ENCODE measurements at places on chromosomes 13 and 19.

DNA sequence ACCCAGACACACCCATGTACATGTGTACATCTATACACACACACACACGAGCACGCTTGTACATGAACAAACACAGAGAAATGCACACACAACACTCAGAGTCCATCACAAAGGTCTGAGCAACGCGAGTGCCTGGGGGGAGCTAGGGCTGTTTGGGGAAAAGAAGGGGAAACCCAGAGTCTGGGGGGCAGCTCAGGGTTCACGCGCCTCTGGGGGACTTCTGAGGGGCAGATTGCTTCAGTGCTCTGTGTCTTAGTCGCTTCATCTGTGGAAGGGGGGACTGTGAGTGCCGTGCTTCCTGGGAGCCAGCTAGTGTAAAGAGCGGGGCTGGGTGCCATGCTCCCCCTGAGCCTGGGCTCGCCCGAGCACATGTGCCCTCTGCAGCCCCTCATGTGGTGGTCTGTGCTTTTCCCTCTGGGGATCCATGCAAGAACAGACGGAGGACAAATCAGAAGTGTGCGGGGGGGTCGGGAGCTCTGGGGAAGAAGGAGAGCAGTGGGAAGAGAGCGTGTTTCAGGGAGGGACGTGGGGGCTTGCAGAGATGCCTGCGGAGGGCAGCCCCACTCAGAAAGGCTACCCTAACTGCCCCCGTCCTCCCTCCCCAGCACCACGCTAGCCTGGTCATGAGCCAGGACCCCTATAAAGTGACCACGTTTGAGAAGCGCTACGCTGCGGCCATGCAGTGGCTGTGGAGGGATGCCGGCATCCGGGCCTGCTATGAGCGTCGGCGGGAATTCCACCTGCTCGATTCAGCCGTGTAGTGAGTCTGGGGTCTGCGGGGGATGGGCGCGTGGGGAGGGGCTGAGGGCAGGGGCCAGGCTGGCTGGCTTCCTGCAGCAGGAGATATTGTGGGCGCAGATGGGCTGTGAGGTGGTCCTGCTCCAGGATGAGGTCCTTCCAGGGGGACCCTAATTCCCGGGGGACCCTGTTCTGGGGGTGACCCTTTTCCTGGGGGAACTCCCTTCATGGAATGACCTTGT lies 14.0 kb downstream of the GNA15 start:
- no peak for DNase-seq

- no peak for DNase-seq
Measured at GRCh38 chr19:18229474-18229873, 3.2 kb upstream of the PDE4C start.

- DNase-seq, result no peak
Measured at GRCh38 chr13:42329239-42329638, 57.3 kb downstream of the AKAP11 start.

DNA sequence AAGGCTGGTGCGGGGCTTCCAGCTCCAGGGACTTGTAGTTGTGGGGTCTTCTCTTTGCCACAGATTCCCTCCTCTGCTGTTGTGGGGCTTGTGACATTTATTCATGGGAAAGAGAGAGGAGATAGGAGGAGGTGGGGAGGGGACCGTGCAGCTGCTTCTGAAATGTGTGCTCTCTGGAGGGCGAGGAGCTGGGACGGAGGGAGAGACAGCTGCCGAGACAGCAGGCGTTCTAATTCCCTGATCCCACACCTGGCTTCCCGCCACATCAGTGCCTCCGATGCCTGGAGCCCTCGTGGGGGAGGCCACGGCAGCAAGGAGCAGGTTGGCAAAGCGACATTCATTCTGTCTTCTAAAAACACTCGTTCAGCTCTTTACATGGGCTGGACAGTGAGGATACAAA lies 164.4 kb downstream of the USP12 start:
- DNase-seq, result no peak

GRCh38 chr19:531009-531752 lies 379 bp upstream of the CDC34 start:
- peak; percentile 48 for DNase-seq

DNA sequence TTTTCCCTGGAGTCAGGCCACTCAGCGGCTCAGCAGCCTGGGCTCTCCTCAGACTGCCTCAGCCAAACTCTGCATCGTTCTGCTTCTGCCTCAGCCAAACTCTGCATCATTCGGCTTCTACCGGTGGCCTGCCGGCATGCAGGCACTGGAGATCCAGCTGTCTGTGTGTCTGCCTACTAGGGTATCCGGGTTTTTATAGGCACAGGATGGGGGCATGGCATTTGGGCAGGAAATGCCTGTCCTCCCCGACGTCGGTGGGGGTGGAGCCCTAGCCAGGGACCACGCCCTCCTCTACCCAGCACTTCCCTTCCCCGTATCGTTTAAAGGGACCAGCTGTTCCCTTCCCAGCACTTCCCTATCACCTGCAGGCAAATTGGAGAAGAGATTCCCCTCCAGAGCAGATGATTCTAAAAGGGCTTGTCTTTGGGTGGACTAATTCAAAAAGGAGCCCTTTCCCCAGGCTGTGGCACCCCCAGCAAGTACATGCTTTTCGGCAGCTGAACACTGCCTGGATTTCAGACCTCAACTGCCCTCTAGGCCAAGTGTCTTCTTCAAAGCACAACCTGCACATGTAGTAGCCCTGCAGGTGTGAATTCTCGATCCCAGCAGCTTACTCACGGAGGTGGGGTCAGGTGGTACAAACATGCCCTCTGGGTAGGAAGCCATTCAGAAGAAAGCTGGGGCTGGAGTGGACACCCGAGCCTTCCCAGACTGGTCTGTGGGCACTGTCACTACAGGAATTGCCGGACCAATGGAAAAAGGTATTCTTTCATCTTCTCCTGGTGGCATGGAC lies 25.4 kb upstream of the GPR12 start:
- no peak for DNase-seq

- peak; percentile 99 for DNase-seq
Measured at GRCh38 chr13:44306371-44307192, 67.0 kb upstream of the SERP2 start.

GRCh38 chr13:26864576-26864975 lies 104.0 kb upstream of the GPR12 start:
- DNase-seq, result no peak

GRCh38 chr13:35672611-35673010 lies 196.1 kb upstream of the MAB21L1 start:
- no peak for DNase-seq

- DNase-seq, result no peak
Measured at GRCh38 chr19:3720349-3720917, 12.2 kb downstream of the TJP3 start.

DNA sequence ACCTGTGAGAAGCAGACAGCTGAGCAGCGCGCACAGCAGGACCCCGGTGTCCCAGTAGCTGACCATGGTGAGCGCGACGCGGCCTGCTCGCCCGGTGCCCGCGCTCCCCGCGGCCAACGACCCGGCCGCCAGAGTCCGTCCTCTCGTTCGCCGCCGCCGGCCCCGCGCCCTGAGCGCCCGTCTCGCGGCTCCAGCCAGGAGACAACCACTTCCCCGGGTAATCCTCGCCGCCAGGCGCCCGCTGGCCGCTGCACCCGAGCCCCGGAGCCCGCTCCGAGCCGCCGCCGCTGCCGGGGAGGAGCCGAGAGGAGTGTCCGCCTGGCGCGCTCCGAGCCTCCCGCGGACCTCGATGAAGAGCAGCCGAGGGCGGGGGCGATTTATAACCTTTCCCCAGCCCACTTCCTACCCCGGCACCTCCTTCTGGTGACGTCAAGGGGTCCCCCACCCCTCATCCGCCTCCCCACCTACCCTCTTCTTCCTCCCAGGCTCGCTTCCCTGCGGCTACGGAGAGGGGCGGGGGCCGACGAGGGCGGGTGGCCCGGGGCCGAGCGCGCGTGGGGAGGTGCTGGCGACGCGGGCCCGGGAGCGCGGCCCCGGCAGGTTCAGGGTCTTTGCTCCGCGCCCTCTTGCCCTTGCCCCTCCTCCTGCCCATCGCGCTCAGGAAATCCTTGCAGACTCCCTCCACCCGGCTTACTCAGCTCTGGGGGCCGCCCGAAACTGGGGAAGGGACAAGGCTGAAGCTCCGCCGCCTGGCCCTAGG lies at the start of gene FLT1:
Gene FLT1 (minus strand): TSS at position 351 of the 760 bp plus-strand sequence. CDS start 285 bp downstream, at position 66.
- no peak for DNase-seq

- no peak for DNase-seq
Measured at GRCh38 chr13:51045451-51045850, 65.6 kb downstream of the C13orf42 start.

- DNase-seq, result no peak
Measured at GRCh38 chr13:29785978-29786377, 64.4 kb downstream of the UBL3 start.

DNA sequence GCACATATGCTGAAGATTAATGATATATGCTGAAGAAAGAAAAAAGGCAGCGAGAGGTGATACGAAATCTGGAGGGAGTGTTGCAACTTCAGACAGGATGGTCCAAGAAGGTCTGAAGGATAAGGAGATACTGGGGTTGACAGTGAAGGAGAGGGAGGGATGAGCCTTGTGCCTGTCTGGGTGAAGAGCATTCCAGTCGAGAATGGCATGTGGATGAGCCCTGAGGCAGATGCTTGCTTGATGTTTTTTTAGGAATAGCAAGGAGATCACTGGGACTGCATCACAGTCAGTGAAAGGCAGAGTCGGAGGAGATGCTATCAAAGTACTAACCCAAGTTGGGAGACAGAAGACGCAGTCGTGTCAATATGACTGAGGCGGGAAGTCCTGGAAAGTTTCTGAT lies 13.3 kb upstream of the LAIR2 start:
- no peak for DNase-seq

- DNase-seq, result no peak
Measured at GRCh38 chr19:2609389-2610116, 92.9 kb downstream of the GNG7 start.

GRCh38 chr19:1259206-1259875 lies 9.8 kb upstream of the CIRBP start:
- peak; percentile 57 for DNase-seq

DNA sequence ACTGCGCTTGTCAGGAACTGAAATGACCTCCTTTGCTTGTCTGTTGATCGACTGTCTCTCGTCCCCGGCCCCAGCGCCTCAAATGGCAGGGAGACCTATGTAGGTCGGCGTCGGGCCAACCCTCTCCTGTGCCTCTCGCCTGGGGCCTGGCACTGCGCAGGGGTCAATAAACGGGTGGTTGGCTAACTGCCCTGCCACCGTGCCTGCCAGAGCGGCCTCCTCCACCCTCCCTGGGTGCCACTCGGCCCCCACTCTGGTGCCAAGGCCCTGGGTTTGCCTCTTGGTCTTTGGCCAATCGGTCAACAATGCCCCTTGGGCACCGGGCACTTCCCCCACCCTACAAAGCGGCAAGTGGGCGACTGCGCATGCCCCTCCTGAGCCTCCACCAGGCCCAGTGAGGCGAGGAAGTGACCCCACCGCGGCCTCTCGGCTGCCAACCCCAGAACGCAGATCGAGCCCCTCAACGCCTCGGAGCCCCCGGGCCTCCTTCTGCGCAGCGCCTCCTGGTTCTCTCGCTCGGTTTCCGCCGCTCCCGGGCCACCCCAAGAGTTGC lies 1.1 kb downstream of the KEAP1 start:
- DNase-seq, result no peak

- DNase-seq, result no peak
Measured at GRCh38 chr13:80214521-80214991, 126.4 kb downstream of the SPRY2 start.

- DNase-seq, result no peak
Measured at GRCh38 chr13:51594432-51594831, 10.2 kb downstream of the WDFY2 start.

GRCh38 chr13:76764429-76764828 lies 121.8 kb downstream of the KCTD12 start:
- DNase-seq, result peak; percentile 30

DNA sequence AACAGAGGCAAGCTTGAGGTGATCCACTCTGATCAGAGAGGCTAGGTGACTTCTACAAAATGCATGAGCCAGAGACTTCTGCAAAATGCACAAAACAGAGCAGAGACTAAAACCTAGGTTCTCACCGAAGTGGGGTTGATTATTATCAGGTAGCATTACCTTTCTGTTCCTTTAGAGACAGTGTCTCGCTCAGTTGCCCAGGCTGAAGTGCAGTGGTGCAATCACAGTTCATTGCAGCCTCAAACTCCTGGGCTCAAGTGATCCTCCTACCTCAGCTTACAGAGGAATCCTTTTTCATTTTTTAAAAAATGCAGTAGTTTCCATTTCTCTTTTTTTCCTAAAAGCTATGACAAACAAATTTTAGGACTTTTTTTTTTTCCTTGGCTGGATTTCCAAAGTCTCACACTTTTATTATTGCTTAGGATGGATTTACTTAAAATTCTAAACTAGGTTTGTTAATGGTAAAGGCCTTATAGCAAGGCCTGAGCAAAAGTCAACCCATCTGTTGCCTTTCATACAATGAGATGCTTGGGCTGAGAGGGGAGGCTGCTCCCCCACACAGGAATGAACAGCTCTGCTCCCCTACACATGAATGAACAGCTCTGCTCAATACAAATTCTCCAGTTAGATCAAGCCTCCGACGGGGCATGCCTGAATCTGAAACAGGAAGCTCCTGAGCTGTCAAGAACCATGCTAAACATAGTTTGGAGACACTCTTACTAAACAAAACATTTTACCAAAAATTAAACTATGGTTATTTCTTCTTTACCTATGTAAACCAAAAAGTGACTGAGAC lies 18.8 kb upstream of the TNFRSF19 start:
- DNase-seq, result peak; percentile 38

GRCh38 chr13:113552079-113552478 lies 32.5 kb upstream of the TFDP1 start:
- DNase-seq, result no peak

- peak; percentile 54 for DNase-seq
Measured at GRCh38 chr13:51534041-51534817, 50.0 kb upstream of the WDFY2 start.

- peak; percentile 4 for DNase-seq
Measured at GRCh38 chr13:65836066-65836465, 1394.1 kb downstream of the PCDH9 start.

GRCh38 chr19:15913384-15913783 lies 15.5 kb upstream of the CYP4F2 start:
- no peak for DNase-seq

- peak; percentile 10 for DNase-seq
Measured at GRCh38 chr13:105914291-105915036, 621.0 kb downstream of the EFNB2 start.

- no peak for DNase-seq
Measured at GRCh38 chr19:31589109-31589508, 239.9 kb upstream of the TSHZ3 start.

DNA sequence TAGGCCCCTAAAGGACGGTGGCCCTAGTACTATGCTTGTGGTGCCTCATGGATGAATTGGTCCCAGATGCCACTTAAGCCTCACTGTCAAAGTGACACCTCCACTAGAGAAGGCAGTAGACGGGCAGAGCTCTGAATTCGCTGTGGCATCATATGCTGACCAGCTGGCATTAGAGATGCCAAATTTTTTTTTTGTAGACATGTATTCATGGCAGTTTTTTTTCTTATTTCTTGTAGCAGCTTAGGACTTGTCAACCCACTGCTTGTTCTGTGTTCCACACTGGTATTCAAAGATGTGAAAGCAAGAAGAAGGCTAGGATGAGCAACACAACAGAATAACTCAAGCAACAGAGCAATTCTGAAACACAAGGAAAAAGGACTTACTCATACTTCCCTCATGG lies 212.5 kb downstream of the DLEU7 start:
- DNase-seq, result no peak

- DNase-seq, result no peak
Measured at GRCh38 chr19:30174791-30175190, 197.4 kb upstream of the ZNF536 start.
